Cardiac muscle cell (in vitro differentiated cells and primary cell): ENCODE measurements at places on chromosomes 3 and 15. TPM values are rescaled to one million over a fixed set of nuclear protein-coding genes. Genes with fewer than 3 reads are reported as not detected.

SOX14 gene
- not detected in 2 replicates for total RNA-seq

SUSD5 gene
- 4.3 and 7.1 TPM in 2 replicates for total RNA-seq

GATA2 gene
- 17.7 and 18.3 TPM in 2 replicates for total RNA-seq

CATSPER2 gene
- 2.5 and 3.8 TPM in 2 replicates for total RNA-seq

BCL6 gene
- total RNA-seq, result 5.7 and 12.7 TPM in 2 replicates
